AG10803 (cell line): ENCODE measurements at places on chromosomes 3 and 15.

GRCh38 chr15:72235298-72235697, 4.3 kb upstream of the PKM start:
- DNase-seq, result no peak

- no peak for DNase-seq
Measured at GRCh38 chr15:37086521-37086920, 13.8 kb downstream of the MEIS2 start.

- no peak for DNase-seq
Measured at GRCh38 chr3:186759231-186759930, 24.0 kb upstream of the EIF4A2 start.

GRCh38 chr15:63503739-63504246, 600 bp upstream of the USP3 start:
- DNase-seq, result peak; percentile 80

- no peak for DNase-seq
Measured at GRCh38 chr3:69665026-69665737, 74.1 kb upstream of the MITF start.
